ENCODE measurements at places on chromosomes 2 and 18.

DNA sequence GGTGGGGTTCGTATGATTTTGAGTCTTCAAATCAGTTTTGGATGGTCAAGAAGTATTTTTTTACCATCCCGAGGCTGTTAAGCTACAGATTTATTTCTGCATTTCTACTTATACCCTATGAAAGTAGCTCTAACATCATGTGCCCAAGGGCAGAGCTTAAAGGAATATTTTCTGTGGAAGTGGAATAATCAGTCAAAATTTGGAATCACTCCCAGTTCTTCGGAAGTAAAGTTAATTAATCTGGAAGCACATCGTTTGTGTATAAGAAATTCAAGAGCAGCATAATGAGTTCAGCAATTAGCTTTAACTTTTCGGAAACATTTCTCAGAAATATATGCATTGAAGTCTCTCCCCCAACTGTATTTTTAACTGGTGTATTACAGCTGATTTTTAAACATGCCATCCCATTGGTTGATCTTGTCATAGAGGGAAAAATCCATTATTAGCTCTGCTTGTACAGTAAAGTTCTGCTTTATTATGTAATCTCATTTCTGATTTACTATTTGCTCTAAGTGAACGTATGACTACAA lies 510.1 kb downstream of the DCC start:
- DNase-seq: no peak

DNA sequence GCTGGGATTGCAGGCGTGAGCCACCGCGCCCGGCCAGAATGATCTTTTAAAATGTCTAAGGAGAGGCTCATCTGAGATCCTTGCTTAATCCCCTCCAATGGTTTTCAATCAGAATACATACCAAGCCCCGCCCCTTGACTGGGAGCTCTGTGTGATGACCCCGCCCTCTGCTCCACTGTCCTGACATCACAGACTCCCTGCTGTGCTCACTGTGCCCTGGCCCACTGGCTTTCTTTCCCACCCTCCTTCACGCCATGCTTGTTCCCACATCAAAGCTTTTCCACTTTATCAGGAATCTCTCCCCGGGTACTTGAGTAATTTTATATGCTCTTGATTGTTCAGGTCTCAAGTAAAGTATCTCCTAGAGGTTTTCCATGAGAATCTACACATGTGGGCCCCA lies 762.3 kb upstream of the ID2 start:
- no peak for DNase-seq

DNA sequence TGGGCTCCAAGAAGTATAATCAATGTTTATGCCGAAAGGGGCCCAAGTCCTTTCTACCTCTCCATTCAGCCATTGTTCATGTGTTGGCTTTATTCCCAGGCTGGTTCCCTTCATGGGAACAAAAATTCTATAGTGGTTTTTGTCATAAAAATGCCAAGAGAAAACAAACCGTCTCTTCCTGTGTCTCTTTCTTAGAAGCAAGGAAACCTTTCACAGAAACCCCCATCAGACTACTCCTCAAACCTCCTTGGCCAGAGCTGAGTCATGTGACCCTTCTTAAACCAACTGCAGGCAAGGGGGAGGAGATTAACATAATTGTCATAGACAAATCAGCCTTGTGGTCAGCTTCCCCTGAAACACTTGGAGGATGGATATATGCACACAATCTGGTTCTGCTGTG lies 75.1 kb upstream of the TANK start:
- no peak for DNase-seq

DNA sequence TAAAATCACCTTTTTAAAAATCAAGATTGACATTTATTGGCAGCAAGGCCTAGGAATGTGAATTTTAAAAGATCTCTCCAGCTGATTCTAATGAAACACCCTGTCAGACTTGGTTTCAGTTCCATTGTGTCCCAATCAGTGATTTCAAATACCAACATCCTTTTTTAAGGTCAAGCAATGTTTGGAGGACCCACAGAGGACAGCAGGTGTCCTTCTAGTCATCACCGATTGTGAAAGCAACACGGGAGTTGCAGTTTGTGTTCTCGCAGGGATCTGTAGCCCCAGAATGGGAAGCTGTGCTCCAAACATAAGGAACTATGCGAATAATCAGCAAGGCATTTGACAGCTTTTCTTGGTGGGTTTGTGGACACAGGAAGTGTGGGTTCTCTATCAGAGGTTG lies 4.5 kb upstream of the KIDINS220 start:
- DNase-seq: no peak

DNA sequence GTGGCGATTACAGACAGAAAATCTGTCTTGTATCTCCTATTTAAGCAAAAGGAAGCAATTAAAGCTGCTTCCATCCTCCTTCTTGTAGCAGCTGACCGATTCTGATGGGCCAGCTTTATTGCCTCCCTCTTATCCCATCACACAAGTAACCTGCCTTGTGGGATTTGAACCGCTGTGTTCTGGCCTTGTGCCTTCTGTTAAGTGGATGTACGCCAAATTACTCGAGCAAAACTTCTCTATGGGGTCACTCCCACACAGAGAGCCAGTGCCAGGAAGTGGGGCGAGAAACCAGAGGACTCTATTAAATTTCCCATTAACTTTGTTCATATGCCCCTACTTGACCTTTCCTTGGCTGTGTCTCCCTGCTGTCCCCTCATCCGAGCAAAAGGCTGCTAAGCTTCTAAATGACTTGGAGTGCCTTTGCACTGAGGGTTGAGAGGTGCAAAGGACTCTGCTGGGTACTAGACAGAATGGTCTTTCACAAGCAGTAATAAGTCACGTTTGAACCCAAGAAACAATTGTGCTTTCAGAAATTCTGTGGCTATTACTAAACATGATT lies 672.5 kb downstream of the MBD2 start:
- no peak for DNase-seq

DNA sequence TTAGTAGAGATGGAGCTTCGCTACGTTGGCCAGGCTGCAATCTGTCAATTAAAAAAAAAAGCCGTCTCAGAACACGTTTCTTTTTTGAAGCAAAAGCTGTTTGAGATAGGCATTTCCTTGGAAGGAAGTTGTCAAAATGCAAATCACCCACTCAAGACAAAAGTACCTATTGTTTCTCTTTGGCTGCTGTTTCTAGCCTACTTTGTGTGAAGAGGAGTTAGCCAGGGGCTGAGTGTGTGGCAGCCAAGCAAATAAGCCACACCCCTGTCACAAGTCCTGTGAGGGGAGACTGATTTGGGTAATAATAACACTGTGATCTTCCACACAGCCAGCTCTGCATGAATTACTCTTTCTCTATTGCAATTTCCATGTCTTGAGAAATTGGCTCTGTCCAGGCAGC lies 47.4 kb upstream of the CDCA7 start:
- no peak for DNase-seq

DNA sequence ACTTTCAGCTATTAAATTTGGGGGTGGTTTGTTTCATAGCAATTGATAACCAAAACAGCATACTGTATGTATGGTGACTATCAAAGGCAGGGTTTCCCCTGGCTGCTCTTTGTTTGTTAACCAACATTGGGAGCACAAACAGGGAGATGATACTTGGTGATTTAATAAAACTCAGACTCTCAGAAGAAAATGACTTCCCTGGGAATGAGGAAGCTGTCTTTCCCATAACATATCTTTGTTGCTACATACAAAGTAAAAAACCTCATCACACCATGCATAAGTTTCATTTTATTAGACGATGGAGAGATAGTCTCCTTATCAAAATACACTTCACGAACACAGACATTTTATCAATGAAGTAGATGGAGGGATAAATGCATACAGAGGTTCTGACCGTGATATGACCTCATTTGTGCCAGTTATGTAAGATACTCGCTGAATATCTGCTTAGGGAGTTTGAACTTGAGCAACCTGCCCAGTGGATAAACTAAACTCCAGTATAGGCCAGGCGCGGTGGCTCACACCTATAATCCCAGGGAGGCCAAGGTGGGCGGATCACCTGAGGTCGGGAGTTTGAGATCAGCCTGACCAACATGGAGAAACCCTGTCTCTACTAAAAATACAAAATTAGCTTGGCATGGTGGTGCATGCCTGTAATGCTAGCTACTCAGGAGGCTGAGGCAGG lies 3.8 kb upstream of the NFE2L2 start:
- no peak for DNase-seq

DNA sequence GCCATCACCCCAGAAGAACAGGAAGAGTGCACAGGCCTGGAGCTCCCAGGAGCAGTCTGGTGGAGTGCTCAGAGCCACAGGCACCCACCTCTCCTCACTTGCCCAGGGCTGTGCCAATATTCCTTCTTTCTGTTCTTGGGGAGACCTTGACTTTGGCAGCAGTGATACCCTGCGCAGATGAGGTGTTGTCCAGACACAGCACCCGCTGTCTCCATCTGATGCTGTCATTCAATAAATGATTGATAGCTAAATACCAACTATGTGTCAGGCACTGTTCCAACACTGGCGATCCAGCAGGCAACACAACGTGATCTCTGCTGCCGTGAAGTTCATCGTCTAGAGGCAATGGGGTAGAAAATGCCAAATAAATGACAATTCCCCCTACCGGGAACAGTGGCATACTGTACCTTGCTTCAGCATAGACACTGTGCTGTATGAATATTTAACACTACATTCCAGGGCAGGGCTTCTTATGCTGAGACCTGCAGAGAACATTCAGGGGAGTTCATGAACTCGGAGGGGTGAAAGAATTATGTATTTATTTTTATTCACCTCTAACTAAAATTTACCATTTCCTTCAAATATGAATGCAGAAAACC lies 320.5 kb upstream of the NCKAP5 start:
- DNase-seq: no peak

GRCh38 chr2:58293056-58293455 lies 51.9 kb upstream of the FANCL start:
- no peak for DNase-seq

DNA sequence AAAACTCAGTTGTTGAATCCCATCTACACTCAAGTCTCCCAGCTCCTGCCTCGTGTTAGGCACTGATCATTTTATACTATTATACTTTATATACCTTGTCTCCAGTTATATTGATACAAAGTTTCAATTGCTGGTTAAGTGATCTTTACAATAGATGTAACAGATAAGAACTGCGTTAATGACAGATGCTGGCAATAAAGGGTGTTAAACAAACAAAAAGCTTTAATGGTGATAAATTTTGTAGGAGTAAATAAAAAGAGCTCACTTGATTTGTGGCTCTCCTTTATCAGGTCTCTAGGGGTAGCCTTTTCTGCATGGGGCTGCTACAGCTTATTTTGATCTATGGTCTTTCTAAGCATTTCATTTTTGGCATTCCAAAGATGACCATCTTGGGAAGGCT lies 106.9 kb upstream of the GAREM1 start:
- DNase-seq: no peak

GRCh38 chr2:110675679-110676078 lies 2.2 kb downstream of the BUB1 start:
- no peak for DNase-seq

DNA sequence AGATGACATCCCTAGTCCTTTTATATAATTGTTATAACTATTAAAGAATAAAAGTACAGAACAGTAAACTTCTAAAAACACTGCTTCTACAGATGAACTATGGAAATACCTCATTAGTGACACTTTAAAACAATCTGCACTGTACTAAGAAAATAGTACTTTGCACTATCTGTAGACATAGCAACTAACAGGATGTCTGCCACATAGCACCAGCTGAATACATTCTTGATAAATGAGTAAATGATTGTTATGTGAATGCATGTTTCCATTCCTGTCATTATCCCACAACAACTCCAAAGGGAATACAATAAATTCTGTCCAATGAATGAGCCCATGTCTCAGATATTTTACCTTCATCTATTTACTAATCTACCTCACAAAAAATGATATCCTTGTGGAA lies 115.3 kb upstream of the SLC35G4 start:
- no peak for DNase-seq

DNA sequence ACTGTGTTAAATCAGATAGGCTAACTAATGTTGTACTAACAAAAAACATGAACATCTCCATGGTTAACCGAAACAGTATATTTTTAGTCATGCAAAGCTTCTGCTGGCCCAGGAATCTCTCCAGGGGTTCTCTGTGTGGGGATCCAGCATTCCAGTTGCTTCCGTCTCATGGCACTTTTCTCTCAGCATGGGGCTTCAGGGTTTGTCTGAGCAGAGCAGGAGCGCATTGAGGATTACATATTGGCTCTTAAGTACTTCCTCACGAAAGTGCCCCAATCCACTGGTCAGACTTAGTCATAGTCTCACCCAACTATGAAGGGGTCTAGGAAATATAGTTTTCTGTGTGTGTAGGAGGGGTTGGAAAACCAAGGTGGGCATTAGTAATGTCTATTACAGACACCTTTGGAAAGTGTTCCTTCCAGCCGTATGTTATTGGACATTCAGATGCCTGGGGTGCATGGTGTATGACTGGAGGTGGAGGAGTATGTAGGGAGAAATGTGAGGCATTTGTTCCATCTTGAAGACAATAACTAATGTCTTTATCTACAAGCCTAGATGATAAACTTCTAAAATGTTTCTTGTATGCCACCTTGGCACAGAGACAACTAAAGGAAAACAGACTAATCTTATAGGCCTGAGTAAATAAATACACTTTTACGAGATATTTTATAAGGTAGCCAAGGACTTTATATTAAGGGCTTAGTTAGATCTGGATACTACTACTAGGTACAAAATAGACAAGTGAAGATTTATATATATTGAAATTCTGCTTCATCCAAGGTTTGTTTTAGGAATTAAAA lies 123.8 kb upstream of the ZEB2 start:
- no peak for DNase-seq
